A549 treated with ZK216348 at 1 μM for 4 hours (cell line): ENCODE measurements at places on chromosomes 16 and 17. TPM values are rescaled to one million over a fixed set of nuclear protein-coding genes. Genes with fewer than 3 reads are reported as not detected.

Gene KRTAP3-2
- total RNA-seq = not detected in 5 replicates

Gene HBM
- not detected in 5 replicates for total RNA-seq

Gene MMP15
- total RNA-seq = 17.8 to 33.5 TPM (median 29.8 TPM) in 5 replicates

Gene SOCS3
- 28.2 to 46.7 TPM (median 41.0 TPM) in 5 replicates for total RNA-seq

Gene PTGES3L
- total RNA-seq = 0.69 to 1.2 TPM (median 0.74 TPM) in 5 replicates

Gene P2RX5
- total RNA-seq = 14.6 to 26.1 TPM (median 23.8 TPM) in 5 replicates

Gene TEDC2
- 12.6 to 24.4 TPM (median 21.2 TPM) in 5 replicates for total RNA-seq

Gene OR2C1
- total RNA-seq = not detected in 5 replicates

Gene COG4
- 24.7 to 34.8 TPM (median 31.5 TPM) in 5 replicates for total RNA-seq

Gene HBA2
- 0.79 TPM in 1 of 5 replicates, not detected in the others for total RNA-seq
